Glutamatergic neuron (in vitro differentiated cells): ENCODE measurements at places on chromosomes 5 and 9. TPM values are rescaled to one million over a fixed set of nuclear protein-coding genes. Genes with fewer than 3 reads are reported as not detected.

CER1 gene
- 3.0 TPM for total RNA-seq

BRD9 gene
- 104 TPM for total RNA-seq

GAPT gene
- not detected for total RNA-seq

SLC34A3 gene
- not detected for total RNA-seq

JAK2 gene
- total RNA-seq: 5.8 TPM

PCDHB3 gene
- total RNA-seq: 36.9 TPM

NOXA1 gene
- total RNA-seq: 2.6 TPM

IFNA13 gene
- total RNA-seq: not detected

SLC46A2 gene
- not detected for total RNA-seq

C1QTNF3 gene
- 9.0 TPM for total RNA-seq

KCNN2 gene
- 2.3 TPM for total RNA-seq

CBY3 gene
- not detected for total RNA-seq

SLC31A2 gene
- total RNA-seq: 1.6 TPM

ACTBL2 gene
- total RNA-seq: not detected

PCDHB15 gene
- total RNA-seq: 29.5 TPM

NSG2 gene
- total RNA-seq: 233 TPM

SLC27A6 gene
- total RNA-seq: not detected

BAAT gene
- total RNA-seq: 0.54 TPM

LCN6 gene
- total RNA-seq: not detected

VCP gene
- total RNA-seq: 297 TPM

PCDHGC5 gene
- 4.0 TPM for total RNA-seq

SLC44A1 gene
- 9.6 TPM for total RNA-seq

IQGAP2 gene
- 1.4 TPM for total RNA-seq

PCDHA9 gene
- 18.9 TPM for total RNA-seq

SMIM32 gene
- total RNA-seq: not detected

GABRA1 gene
- total RNA-seq: not detected

PRDM9 gene
- not detected for total RNA-seq

ACOT12 gene
- total RNA-seq: not detected

FCHO2 gene
- 13.3 TPM for total RNA-seq

ZNF474 gene
- total RNA-seq: 0.64 TPM

SOX30 gene
- not detected for total RNA-seq

PRRX2 gene
- total RNA-seq: 2.3 TPM

IFNA1 gene
- not detected for total RNA-seq

EIF4E1B gene
- total RNA-seq: not detected
